ENCODE measurements at places on chromosomes 5 and 9. TPM values are rescaled to one million over a fixed set of nuclear protein-coding genes. Genes with fewer than 3 reads are reported as not detected.
A peak's percentile ranks its signal among the peaks of the same experiment; 100 is the strongest.

The N4BP3 gene
- total RNA-seq, result 2.6 TPM

GRCh38 chr9:9790216-9790872 is 822.5 kb downstream of the PTPRD start:
- no peak for DNase-seq

The IFNB1 gene
- not detected for total RNA-seq

The NOXA1 gene
- total RNA-seq, result 7.4 TPM

The SEMA6A gene
- 35.4 TPM for total RNA-seq

- DNase-seq, result no peak
Measured at GRCh38 chr5:41115281-41115680, 44.1 kb upstream of the MROH2B start.

The SPINK7 gene
- total RNA-seq, result not detected

DNA sequence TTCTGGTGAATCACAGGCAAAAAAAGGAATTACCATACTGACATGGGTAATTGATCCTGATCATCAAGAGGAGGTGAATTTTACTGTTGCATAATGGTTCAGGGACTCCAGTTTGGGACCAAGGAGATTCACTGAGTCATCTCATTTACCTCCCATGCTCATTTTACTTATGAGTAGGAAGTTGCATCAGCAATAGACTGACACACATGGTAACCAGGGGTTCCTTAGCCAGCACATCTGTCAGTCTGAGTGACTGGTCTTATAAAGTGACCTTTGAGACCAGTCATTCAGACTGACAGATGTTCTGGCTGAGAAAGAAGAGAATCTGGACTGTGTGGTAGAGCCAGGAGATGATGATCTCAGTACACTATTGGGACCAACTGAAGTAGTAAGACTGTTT is 384.6 kb upstream of the CD180 start:
- DNase-seq, result no peak

GRCh38 chr9:35811381-35812024 is 559 bp downstream of the SPAG8 start:
- peak; percentile 60 for DNase-seq

The ARL10 gene
- total RNA-seq, result 29.2 TPM

DNA sequence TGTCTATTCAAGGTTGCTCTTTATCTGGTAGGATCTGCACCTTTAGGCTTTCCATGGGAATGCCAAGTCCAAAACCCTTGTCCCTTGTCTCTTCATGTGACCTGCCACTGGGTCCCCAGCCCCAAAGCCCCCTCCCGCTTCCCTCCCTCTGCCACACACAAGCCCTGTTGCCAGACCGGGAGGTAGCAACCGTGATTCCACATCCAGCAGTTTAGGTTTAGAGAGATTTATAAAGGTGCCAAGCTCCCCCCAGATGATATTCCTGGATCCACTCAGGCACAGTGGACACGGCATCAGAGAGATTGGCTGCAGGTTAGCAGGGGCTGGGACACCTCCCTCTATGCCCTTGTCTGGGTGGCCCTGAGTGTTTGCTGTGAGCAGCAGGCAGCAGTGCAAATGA is 504.7 kb downstream of the CCDC171 start:
- no peak for DNase-seq

GRCh38 chr9:132154863-132155567 is 6.8 kb upstream of the NTNG2 start:
- DNase-seq, result no peak

GRCh38 chr5:33304601-33305000 is 136.2 kb upstream of the TARS1 start:
- no peak for DNase-seq

DNA sequence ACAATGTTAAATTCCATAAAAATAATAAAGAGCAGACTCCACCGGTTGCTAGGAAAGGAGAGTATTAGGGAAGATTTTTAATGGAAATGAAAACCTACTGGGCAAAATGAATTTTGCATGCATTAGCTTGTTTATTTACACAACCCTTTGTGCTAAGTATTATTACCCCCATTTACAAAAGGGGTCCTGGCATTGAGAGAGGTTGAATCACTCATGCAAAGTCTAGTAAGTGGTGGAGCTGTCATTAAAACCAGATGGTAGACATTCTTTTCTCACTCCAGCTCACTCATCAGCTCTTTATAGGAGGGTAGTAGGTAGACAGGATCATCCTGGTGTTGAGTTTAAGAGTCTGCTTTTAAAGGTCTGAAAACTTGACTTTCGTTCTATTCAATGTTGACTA is 395.1 kb downstream of the PLK2 start:
- DNase-seq, result no peak

All from sciatic nerve (tissue), 2 donors.